A549 (cell line): ENCODE measurements at places on chromosomes 7 and 10. TPM values are rescaled to one million over a fixed set of nuclear protein-coding genes. Genes with fewer than 3 reads are reported as not detected.

Gene CRHR2
- polyA plus RNA-seq = not detected in 3 replicates

Gene CALHM3
- polyA plus RNA-seq = 0.09 to 0.21 TPM (median 0.17 TPM) in 3 replicates

Gene RHEB
- 102 to 112 TPM (median 110 TPM) in 3 replicates for polyA plus RNA-seq

Gene PNLIP
- polyA plus RNA-seq = not detected in 3 replicates

Gene NOS3
- 0.46 to 0.71 TPM (median 0.51 TPM) in 3 replicates for polyA plus RNA-seq

Gene HOXA6
- polyA plus RNA-seq = 1.6 to 2.2 TPM (median 2.1 TPM) in 3 replicates

DNA sequence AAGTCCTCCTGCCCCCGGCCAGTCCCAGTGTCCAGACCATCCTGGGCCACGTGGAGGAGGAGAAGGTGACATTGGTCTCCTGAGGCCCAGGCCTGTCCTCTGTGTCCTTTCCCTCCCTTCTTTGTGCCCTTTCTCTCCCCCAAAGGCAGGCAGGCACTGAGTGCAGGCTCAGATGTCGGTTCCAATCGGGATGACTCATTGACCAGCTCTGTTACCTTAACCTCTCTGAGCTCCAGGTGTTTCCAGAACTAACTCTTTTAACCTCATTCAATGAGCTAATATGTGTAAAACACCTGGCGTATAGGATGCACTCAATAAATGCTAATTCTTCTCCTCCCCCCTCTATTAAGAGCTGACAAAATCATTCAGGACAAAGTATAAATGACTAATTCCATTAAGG is 25.7 kb downstream of the MACROH2A2 start:
- DNase-seq = no peak

DNA sequence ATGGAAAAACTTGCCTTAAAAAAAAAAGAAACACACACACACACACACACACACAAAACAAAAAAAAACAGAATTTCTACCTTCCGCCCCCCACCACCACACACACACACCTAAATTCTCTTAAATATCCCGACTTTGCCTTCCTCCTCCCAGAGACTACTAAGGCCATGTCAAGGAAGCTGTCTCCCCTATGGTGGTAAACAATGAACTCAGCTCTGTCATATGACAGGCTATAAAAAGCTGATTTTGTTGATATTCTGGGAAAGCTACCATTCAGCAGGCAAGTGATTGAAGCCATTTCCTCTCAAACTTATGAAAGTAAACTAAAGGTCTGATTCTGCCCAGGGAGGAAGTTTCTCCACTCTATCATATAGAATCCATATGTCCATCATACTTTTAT is 471.0 kb downstream of the GFRA1 start:
- no peak for DNase-seq

- peak; percentile 67 for DNase-seq
Observed at GRCh38 chr10:110138197-110138812, 69.1 kb upstream of the MXI1 start.

DNA sequence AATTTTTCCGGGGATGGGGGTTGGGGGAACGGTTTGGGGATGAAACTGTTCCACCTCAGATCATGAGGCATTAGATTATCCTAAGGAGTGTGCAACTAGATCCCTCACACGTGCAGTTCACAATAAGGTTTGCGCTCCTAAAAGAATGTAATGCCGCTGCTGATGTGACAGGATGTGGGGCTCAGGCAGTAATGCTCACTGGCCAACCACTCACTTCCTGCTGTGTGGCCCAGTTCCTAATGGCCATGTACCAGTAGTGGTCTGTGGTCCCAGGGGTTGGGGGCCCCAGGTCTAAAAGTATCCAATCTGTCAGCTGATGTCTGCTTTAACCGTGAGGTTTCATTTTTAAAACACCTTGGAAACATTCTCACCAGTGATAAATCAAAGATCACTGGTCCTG is 2.2 kb downstream of the STN1 start:
- DNase-seq = no peak

DNA sequence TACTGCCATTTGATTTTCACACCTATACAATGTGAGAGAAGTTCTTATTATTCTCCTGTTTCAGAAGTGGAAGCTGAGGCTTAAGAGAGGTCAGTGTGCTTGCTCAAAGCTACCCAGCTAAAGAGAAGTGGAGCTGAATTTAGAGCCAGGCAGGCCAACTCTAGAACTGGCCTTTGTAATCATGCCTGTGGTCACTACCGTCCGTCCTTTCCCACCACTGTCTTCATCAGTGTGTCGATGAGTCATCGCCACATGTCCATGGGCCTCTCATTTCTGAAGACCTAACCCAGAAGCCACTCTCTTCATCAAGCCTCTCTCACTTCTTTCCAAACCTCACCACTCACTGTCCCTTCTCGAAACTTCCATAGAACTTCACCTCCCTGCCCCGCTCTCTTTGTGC is 237.8 kb downstream of the KIAA1217 start:
- DNase-seq = no peak

DNA sequence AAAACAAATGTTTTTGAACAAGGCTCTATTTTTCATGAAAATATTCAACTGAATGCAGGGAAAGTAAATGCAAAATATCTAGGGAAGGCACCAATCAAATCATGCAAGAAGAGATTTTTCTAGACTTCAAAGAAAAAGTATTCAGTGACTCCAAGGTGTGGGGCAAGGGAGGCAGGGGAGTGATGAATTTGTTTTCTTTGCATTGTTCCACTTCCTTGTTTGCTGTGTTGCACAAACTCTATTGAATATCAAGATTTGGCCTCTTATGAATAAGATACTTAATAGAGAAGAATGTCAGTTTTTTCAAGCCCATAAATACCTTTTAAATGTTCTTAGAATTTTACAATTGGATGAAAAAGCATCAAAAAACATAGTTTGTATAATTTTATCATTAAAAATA is 26.4 kb downstream of the STEAP1 start:
- DNase-seq = no peak

DNA sequence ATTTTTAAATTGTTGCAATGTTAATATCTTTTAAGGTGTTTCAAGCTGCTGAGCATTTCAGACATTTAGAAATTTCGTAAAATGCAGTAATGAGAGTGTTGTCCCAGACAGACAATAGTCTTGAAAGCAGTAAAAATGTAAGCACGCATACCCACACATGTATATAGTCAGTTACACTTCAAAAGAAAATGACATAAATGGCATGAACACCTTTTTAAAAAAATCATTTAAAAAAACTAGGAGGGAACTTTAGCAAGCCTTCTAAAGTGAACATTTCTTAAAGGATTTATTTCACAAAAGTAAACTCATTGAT is 51.0 kb downstream of the CPED1 start:
- DNase-seq = no peak

- DNase-seq = no peak
Observed at GRCh38 chr10:70576803-70577517, 25.6 kb downstream of the PRF1 start.

DNA sequence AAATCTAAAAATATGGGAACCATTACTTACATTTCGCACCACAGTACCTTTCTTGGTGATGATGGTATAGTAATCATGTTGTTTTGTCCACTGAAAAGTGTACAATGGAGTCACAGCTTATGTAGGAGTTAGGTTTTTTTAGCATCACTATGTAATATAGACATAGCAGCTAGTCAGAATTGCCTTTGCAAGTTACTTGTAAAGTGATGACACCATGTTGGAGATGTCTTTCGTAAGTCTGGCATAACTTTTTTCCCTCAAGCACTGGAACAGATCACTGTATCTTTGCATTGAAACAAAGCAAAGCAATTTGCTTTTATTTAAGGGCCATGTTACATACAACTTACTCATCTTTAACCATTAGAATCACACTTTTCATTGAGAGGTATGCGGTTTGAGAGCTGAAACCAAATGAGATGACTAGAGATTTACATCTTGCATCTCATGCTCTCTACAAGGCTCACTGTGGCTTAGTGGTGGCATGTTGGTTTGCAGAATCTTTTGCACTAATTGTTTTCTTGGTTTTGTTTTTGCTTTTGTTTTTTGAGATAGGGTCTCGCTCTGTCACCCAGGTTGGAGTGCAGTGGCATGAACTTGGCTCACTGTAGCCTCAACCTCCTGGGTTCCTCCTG is 18.3 kb downstream of the UBN2 start:
- DNase-seq = no peak

DNA sequence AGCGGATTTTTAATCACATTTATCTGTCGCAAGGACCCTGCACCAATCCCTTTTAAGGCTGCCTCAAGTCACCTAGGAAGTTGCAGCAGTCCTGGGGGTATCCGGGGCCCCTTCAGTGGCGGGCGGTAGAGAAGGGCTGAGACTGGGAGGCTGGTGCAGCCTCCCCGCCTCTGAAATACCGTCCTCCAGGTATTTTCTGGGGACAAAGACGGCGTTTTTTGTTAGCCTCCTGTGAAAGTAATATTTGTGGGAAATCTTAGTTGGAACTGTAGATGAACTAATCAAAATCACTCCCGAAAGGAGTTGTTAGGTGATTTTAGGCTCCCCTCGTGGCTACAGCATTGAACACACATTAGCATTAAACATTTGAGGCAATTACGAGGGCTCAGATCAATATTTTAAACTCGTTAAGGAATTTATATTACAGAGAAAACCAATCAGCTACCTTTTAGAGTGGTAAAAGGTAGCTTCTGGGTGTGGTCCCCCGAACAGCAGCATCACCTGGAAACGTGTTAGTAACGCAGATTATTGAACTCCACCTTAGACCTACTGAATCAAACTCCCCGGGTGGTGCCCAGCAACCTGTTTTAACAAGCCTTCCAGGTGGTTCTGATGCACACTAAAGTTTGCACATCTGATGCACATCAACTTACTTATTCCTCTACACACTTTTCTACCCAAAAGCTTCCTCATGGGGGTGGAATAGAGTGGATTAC is 530 bp upstream of the ANXA7 start:
- DNase-seq = no peak

DNA sequence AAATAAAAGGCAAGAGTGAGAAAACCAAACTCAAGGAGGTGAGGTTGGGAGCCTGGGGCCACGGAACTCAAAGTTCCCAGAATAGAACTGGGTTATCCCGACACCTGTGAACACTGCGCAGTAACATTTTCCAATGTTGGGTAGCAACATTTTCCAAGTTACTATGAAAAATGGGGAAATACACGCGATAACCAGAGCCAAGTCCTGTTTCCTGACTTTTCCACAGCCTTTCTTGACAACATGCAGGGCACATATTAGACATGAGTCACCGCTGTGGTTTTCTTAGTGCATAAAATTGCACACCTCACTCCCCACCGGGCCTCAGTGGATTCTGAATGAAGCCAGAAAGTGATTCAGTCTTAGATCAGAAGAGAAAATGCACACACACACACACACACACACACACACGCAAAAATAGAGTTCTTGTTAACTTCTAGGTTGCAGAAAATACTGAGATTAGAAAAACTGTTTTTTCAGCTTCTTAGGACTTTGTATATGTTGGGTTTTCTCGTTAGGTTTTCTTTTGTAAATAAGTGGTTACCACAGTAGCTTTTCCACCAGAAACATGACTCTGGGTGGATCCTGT is 70.0 kb downstream of the CAMK1D start:
- peak; percentile 36 for DNase-seq

DNA sequence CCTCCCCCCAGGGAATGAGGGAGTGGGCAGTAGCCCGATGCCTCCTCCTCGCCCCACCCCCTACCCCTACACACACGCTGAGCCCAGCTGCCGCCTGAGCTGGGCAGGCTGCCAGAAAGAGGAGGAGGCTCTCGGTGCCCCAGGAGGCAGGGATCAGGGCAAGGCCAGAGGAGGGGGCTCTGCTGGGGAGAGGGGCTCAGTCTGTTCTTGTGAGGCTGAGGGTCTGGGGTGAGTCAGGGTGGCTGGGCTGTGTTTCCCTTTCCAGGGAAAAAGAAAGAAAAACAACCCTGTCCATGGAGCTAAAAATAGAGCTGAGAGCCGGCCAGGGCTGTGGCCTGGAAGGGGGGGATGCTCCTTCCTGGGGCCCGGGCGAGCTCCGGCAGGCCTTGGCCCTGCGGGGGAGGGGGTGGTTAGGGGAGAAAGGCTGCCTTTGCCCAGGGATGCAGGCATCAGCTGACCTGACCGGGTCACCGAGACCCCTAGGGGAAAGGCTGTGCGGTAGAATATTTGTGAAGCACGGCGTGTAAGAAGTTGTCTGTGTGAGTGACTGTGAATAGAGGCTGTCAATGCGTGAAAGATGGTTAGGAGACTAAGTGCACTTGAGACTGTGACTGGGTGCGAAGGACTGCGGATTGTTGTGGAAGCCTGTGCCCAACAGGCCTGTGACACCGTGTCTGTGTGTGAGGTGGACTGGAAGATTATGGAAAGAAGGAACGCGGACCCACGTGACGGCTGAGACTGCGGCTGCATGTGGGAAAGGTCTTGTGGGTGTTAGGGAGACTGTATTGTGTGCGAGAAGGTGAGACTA is 1.2 kb upstream of the LZTS2 start:
- peak; percentile 90 for DNase-seq

GRCh38 chr10:84308481-84309304 is 19.7 kb upstream of the CCSER2 start:
- no peak for DNase-seq

GRCh38 chr10:23065181-23065948 is 30.0 kb upstream of the MSRB2 start:
- DNase-seq = peak; percentile 21

- DNase-seq = no peak
Observed at GRCh38 chr7:46494441-46494840, 573.4 kb upstream of the IGFBP3 start.

- peak; percentile 49 for DNase-seq
Observed at GRCh38 chr7:129298268-129298893, 73.6 kb downstream of the AHCYL2 start.
